ENCODE measurements at places on chromosomes 6 and 20.

DNA sequence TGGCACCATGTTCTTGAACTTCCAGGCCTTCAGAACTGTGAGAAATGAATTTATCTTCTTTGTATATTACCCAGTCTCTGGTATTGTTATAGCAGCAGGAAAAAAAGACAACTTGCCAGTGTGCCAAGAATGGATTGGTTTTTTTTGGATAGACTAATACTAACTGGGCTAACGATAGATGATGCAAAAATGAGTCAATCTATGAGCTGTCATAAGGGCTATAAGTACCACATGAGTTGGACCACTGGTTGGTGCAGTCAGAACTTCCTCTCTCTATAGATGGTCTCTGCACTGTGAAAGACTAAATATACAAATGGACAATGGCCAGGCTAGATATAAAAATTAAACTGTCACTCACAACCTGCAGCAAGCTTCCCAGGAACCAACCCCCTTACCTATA, 87.6 kb upstream of the COL21A1 start:
- no peak for DNase-seq

DNA sequence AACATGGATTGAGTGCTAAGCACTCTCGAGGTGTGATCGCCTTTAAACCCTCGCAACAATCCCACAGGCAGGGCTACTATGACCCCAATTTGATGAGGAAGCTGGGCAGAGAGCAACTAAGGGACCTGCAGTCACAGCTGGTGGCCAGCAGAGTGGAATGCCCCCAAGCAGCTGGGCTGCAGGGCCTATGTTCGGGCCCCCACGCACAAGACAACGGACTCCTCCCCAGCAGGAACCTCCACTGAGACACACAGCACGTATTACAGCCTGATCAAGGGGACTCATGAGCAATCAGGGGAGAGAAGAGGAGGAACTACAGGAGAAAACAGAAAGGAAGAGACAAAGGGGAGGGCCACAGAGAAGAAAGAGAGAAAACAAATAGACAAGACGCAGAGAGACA, 21.7 kb downstream of the CST7 start:
- DNase-seq = no peak

GRCh38 chr20:1587781-1588532, 30.5 kb upstream of the SIRPD start:
- DNase-seq = no peak

DNA sequence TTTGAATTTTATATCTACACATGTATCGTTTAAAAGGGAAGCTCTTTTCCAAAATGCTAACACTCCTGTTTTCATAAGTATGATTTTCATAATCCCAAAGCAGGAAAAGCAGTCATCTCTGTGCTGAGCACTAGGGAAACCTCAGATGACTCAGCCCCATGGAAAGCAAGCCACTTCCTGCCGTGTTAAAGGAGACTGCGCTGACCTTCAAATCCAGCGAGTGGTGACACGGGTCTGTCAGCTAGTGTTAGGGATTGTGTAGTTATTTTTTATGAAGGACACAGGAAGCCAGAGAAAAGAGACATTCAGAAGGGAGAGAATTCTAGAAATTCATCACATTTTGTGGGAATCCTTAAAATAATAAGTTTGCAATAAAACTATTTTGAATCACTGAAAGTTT, 57.0 kb upstream of the CD93 start:
- no peak for DNase-seq

- no peak for DNase-seq
Measured at GRCh38 chr6:55450005-55450404, 122.7 kb downstream of the GFRAL start.

- DNase-seq = no peak
Measured at GRCh38 chr6:155693573-155694418, 238.2 kb upstream of the NOX3 start.

DNA sequence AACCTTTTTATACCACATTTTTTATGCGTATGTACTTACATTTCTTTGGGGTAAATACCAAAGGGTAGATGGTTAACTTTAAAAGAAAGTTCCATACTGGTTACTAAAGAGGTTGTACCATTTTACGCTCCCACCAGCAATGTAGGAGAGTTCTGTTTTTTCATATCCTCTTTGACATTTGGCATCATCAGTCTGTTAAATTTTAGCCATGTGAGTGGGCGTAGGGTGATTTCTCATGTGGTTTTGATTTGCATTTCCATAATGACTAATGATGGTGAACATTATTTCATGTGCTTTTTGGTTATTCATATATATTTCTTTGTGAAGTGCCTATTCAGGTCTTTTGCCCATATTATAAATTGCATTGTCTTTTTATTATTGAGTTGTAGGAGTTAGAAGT, 194.2 kb downstream of the PRL start:
- DNase-seq = no peak

DNA sequence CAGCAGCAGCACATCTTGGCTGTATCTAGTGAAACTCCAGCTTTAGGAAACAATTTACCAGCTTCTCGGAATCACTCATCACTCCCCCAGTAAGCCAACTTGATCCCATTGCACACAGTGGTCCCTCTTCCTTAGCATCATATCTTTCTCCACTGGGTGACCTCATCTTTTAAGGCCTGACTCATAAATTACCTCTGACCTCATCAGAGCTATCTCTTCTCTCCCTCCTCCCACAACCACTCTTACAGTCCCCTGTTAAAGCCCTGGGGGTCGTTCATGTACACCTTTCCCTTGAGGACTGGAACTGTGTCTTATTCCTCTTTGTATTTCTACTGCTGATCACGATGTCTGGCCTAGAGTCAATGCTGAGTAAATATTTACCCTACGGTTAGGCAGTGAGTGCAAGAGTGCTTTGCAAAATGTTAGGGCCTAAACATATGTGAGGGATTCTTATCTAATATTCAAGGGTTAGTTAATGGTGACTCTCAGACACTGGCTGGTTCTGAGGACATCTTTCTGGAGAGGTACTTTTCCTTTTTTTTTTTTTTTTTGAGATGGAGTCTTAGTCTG, 187.2 kb downstream of the LRFN2 start:
- DNase-seq = no peak

DNA sequence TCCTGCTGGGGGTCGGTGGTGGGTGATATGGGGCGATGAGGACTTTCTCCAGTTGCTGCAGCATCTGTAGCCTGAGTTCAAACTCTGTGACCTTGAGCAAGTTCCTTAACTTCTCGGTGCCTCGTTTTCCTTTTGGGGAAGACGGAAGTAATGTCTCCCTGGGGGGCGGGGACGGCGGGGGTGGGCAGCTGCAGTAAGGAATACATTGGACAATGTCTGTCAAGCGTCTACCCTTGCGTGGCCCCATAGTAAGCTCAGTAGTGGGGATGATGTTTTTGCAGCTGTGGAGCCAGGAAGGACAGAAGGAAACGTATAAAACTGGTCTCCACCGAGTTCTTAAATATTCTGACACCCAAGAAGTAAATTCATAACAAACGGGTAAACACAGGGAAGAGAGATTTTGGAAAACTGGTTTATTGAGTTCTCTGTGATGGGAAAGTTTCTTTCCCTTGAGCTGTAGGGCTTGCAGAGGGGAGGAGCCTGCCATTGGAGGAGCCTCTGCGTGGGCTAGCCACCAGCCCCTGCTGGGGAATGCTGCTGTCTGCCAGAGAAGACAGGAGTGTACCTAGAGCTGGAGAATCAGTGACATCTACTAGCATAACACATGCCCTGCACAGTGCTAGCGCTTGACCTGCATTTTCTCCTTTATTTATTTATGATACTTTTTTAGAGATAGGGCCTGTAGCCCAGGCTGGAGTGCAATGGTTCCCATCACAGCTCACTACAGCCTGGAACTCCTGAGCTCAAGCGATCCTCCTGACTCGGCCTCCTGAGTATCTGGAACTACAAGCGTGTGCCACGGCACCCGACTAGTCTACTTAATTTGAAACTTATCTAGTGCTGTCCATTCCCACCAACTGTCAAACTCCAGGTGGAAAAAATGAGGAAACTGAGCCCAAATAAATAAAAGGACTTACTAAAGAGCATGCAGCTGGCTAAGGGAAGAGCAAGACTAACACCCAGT, 1.2 kb upstream of the ACSS1 start:
- DNase-seq = no peak

DNA sequence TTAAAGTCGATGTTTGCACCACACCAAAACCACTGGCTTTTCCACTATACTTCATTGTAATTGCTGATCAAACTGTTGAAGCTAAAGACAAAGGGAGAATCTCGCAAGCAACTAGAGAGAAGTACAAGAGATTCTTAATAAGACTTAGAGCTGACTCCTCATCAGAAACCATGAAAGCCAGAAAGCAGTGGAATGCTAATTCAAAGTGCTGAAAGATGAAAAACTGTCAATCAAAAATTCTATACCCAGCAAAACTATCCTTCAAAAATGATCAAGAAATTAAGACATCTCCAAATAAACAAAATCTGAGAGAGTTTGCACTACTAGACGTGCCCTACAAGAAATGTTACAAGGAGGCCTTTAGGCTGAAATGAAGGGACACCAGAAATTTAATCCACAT, 52.6 kb downstream of the CD83 start:
- DNase-seq = no peak

DNA sequence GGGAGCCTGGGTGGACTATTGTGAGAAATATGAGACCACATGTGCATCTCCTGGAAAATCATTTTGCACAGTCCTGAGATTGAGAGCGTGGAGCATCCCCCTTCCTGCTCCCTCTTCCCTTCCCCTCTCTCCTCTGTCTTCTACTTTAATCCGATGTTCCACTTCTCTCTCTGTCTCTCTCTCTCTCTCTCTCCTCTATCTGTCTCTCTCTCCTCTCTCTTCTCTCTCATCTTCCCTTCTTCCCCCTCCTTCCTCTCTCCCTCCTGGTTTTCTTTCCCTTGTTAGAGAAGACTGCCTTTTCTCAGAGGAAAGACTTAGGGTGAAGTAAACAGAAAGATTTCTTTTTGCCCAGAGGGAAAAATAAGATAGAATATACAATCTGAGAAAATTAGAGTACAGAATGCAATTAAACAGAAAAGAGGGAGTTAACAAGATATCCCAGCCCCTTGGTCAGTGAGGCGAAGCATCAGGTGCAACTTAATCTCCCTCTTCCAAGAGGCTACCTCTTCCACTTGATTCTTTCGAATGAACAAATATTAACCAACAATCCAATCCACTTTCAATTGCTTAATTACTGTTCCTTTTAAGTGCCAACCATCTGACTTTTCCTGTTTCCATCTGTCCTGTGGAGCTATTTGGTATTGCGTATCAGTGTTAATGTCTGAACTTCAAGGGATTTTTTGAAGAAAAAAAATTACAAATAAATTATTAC, 14.6 kb downstream of the KHDC1 start:
- DNase-seq = no peak

DNA sequence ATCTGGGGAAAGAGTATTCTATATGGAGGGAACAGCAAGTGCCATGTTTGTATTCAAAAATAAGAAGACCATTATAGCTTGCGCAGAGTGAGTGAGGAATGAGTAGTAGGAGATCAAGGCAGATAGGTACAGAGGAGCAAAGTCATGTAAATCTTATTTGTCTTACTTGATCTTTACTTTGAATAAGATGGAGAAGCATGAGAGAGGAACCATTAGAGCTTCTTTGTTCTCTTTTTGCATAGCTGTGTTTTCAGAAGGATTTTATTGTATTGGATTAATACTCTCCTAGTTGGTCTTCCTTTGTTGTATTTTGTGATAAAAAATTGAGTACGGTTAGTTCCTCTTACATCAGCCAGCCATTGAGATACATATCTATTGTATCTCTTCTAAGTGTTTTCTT, 88.4 kb downstream of the SCAF8 start:
- DNase-seq = no peak

DNA sequence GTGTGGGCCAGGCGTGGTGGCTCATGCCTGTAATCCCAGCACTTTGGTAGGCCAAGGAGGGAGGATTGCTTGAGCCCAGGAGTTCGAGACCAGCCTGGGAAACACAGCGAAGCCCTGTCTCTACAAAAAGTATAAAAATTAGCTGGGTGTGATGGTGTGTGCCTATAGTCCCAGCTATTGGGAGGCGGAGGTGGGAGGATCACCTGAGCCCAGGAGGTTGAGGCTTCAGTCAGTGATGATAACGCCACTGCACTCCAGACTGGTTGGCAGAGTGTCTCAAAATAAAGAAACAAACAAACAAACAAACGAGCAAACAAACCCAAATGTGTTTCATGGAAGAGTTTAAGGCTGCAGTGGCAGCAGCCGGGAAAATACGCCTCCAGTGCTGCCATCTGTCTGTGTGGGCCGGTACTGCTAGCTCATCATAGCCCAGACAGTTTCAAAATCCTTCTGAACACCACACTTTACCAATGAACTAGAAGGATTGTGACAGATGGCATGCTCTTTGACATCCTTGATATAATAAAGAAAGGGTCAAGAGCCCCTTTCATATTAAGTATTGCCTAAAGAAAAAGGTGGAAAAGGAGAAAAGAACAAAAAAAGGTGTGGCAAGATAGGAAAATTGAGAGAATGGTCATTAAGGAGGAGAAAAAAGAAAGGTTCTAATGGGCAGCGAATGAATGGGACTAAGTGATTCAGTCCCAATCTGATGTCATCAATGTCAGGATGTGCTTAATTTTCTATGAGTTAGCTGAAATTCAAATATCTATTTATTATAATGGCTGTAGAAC, 298.6 kb downstream of the SYNE1 start:
- DNase-seq = no peak

DNA sequence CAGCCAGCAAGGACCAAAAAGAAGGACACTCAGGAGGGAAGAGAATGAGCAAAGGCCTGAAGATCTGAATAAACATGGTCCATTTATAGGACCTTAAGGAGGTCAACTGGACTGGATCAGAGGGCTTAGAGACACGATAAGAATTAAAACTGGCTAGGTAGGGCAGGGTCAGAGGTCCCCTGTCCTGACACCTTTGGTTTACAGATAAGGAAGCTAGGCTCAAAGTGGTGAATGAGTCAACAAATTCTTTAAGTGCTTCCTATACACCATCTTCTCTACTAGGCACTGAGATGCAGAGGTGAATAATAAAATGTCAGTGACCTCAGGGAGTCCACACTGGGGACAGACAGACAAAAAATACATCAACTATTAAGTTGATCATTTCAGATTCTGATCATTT, 70.3 kb downstream of the HIVEP2 start:
- no peak for DNase-seq

GRCh38 chr20:37530696-37531095, 3.0 kb upstream of the BLCAP start:
- DNase-seq = no peak

DNA sequence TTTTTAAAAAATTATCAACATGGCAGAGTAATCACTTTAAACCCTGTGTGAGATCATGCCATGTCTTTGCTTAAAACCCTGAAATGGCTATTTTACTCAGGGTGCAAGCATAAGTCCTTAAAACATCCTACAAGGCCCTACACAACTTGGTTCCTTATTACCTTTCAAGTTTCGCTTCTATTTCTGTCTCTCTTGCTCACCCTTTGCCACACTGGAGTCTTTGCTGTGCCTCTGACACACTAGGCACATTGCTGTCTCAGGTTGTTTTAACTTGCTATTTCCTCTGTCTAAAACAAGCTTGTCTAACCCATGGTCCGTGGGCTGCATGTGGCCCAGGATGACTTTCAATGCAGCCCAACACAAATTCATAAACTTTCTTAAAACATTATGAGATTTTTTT, 55.6 kb downstream of the KIAA0408 start:
- DNase-seq = no peak

DNA sequence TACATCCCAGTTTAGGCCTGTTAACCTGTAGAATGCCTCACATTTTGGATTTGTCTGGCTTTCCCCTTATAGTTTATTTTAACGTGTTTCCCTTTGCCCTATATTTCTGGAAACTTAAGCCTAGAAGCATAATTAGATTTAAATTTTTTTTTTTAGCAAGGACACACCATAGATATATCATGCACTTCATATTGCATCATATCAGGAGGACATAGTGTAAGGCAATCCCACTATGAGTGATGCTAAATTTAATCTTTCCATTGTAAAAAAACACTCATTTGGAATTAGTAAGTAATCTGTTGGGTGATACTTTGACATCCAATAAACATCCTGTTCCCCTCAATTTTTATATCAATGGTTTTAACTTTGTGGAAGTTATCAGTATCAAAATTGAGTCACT, 10.3 kb upstream of the FAXC start:
- no peak for DNase-seq

All from smooth muscle cell of the brain vasculature (primary cell).